Breast epithelium (tissue), 4 donors: ENCODE measurements at places on chromosomes 3 and 15. TPM values are rescaled to one million over a fixed set of nuclear protein-coding genes. Genes with fewer than 3 reads are reported as not detected.

- peak overlapping the region; percentile 94 for H3K27ac ChIP-seq
- H3K4me3 ChIP-seq = peak overlapping the region; percentile 81
- H3K27me3 ChIP-seq = no peaks in the 10 kb centered on the region
- no peaks in the 10 kb centered on the region for H3K36me3 ChIP-seq
- DNase-seq = no peak
Observed at GRCh38 chr3:179603831-179604230, 607 bp downstream of the MRPL47 start.

GRCh38 chr3:31704591-31705179 lies 172.0 kb downstream of the STT3B start:
- H3K36me3 ChIP-seq = no peaks in the 10 kb centered on the region
- no peaks in the 10 kb centered on the region for H3K4me1 ChIP-seq
- H3K27me3 ChIP-seq = no peaks in the 10 kb centered on the region
- peak overlapping the region; percentile 35 for H3K27ac ChIP-seq
- no peak overlapping the region for H3K4me3 ChIP-seq

DNA sequence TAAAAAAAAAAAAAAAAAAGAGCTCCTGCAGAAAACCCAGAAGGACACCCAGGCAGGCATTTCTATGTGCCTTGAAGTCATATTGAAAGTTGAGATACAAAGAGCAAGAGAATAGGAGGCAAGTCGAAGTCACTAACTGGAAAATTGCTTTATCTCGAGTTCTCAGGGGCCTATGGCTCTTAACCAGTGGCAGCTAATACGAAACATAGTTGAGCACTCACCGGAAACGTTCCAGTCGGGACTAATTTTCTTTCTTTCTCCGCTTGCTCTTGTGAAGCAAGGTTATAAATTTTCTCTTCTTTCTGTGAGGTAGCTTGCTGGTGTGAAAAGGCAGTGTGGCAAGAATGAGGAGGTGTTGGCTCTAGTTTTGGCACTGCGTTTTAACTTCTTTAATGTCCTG lies 181.5 kb downstream of the ADAMTS9 start:
- H3K4me1 ChIP-seq = no peaks in the 10 kb centered on the region
- H3K27ac ChIP-seq = no peak overlapping the region
- no peak overlapping the region for H3K4me3 ChIP-seq
- no peak for DNase-seq
- H3K27me3 ChIP-seq = no peaks in the 10 kb centered on the region
- H3K36me3 ChIP-seq = no peaks in the 10 kb centered on the region

GRCh38 chr3:151171145-151171757 lies 31.8 kb downstream of the GPR171 start:
- H3K4me3 ChIP-seq = no peak overlapping the region
- H3K36me3 ChIP-seq = no peaks in the 10 kb centered on the region
- no peak overlapping the region for H3K27ac ChIP-seq
- H3K27me3 ChIP-seq = no peaks in the 10 kb centered on the region
- no peak for DNase-seq
- H3K4me1 ChIP-seq = no peaks in the 10 kb centered on the region

- H3K36me3 ChIP-seq = no peaks in the 10 kb centered on the region
- H3K4me1 ChIP-seq = no peaks in the 10 kb centered on the region
- no peaks in the 10 kb centered on the region for H3K27me3 ChIP-seq
- no peak overlapping the region for H3K27ac ChIP-seq
- H3K4me3 ChIP-seq = no peak overlapping the region
Observed at GRCh38 chr3:65052101-65052500, 364.3 kb upstream of the ADAMTS9 start.

- no peak overlapping the region for H3K27ac ChIP-seq
- DNase-seq = no peak
- H3K4me3 ChIP-seq = no peak overlapping the region
- no peaks in the 10 kb centered on the region for H3K27me3 ChIP-seq
- peaks cover 2% of the 10 kb centered on the region for H3K4me1 ChIP-seq
Observed at GRCh38 chr3:119681279-119681678, 4.1 kb upstream of the COX17 start.

DNA sequence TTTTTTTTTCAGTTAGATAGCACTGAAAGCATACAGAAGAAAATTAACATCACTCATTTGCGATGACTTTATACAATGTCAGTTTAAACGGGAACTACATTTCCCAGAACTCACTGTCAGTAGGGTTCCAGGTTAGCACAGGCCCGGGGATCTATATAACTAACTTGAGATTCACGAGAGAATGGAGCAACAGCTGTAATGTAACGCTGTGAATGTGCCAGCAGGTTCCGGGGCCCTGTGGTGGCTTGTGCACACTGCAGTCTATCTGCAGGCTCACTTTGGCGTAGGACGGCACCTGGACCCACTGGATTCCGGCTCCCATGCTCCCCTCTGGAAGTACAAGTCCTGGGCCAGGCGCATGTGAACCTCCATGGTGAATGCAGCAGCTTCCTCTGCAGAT lies 19.4 kb downstream of the CCR1 start:
- no peaks in the 10 kb centered on the region for H3K4me1 ChIP-seq
- no peaks in the 10 kb centered on the region for H3K36me3 ChIP-seq
- H3K4me3 ChIP-seq = no peak overlapping the region
- H3K27me3 ChIP-seq = no peaks in the 10 kb centered on the region

DNA sequence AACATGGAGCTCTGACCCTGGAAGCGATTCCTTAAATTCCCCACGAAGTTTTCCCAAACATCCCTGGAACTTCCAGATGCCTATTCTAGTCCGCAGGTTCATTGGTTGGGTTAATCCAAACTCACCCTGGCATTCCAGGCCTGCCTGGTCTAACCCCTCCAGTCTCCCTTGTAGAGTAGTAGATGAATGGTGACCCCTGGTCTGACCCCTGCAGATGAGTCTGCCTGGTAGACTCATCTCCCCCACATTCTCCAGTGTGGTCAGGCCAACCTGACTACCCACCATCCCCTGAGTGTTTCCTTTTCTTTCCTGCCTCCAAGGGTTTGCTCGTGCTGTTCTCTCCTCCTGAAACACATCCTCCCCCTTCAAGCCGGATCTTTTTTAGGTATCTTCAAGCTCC lies 10.8 kb upstream of the HRH1 start:
- H3K27ac ChIP-seq = no peak overlapping the region
- H3K36me3 ChIP-seq = no peaks in the 10 kb centered on the region
- H3K27me3 ChIP-seq = no peaks in the 10 kb centered on the region

GRCh38 chr3:12097971-12098370 lies 60.7 kb downstream of the TIMP4 start:
- no peak overlapping the region for H3K4me3 ChIP-seq
- no peak for DNase-seq
- H3K27me3 ChIP-seq = no peaks in the 10 kb centered on the region
- H3K4me1 ChIP-seq = no peaks in the 10 kb centered on the region

DNA sequence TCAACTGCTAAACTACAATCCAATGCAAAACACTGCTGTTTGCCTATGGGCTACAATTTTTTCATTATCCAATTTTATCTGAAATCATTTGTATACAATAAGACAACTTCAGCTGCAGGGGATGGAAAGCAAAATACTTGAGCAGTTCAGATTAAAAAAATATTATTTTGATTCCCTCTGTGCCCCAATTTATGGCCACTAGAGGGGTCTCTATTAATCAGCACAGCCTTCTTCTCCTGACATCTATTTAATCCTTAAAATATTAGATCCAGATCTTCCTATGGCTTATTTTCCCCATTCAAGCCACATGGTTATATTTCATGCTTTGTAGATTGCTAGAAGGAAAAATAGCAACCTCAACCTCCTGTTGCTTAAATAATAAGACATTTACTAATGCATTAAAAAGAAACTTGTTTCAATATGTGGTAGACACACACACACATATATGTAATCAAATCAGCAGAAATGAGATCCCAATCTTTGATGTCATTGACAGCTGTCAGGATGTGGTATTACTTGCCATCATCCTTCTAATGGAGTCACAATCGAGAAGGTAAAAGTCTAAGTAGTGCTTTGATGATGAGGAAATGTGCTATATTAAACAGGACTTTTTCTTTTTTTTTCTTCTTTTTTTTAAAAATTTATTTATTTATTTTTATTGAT lies 104.2 kb downstream of the P2RY1 start:
- no peaks in the 10 kb centered on the region for H3K4me1 ChIP-seq
- no peaks in the 10 kb centered on the region for H3K36me3 ChIP-seq
- H3K27ac ChIP-seq = no peak overlapping the region
- no peaks in the 10 kb centered on the region for H3K27me3 ChIP-seq

GRCh38 chr3:176490357-176490756 lies 706.9 kb downstream of the TBL1XR1 start:
- no peaks in the 10 kb centered on the region for H3K27me3 ChIP-seq
- H3K36me3 ChIP-seq = no peaks in the 10 kb centered on the region
- no peak for DNase-seq
- H3K4me3 ChIP-seq = no peak overlapping the region
- H3K4me1 ChIP-seq = no peaks in the 10 kb centered on the region

GRCh38 chr3:189275852-189276251 lies 104.1 kb downstream of the TPRG1 start:
- H3K4me1 ChIP-seq = no peaks in the 10 kb centered on the region
- H3K36me3 ChIP-seq = no peaks in the 10 kb centered on the region
- H3K4me3 ChIP-seq = no peak overlapping the region

DNA sequence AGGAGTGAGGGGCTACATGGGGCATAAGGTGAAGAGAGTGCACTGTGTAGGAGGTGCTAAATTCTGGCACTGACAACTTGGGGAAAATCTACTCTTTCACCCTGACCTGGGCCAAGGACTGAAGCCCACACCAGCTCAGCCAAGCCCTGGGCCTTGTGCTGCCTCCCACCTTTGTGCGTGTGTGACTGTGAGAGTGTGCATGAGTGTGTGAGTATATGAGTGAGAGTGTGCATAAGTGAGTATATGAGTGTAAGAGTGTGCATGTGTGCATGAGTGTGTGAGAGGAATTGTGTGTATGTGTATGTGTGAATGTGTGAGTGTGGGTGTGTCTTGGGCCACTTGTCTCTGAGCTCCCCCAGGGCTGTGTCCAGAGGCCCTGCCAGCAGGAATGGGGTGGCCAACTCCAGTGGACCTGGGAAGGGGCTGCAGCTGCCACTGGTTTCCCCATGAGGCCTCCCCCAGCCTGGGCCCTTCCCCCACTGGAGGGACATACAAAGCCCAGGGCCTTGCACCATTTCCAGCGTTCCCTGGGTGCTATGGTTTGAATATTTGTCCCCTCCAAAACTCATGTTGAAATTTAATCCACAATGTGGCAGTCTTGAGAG lies 15.2 kb downstream of the C3orf22 start:
- DNase-seq = no peak
- no peaks in the 10 kb centered on the region for H3K27me3 ChIP-seq
- H3K27ac ChIP-seq = no peak overlapping the region

DNA sequence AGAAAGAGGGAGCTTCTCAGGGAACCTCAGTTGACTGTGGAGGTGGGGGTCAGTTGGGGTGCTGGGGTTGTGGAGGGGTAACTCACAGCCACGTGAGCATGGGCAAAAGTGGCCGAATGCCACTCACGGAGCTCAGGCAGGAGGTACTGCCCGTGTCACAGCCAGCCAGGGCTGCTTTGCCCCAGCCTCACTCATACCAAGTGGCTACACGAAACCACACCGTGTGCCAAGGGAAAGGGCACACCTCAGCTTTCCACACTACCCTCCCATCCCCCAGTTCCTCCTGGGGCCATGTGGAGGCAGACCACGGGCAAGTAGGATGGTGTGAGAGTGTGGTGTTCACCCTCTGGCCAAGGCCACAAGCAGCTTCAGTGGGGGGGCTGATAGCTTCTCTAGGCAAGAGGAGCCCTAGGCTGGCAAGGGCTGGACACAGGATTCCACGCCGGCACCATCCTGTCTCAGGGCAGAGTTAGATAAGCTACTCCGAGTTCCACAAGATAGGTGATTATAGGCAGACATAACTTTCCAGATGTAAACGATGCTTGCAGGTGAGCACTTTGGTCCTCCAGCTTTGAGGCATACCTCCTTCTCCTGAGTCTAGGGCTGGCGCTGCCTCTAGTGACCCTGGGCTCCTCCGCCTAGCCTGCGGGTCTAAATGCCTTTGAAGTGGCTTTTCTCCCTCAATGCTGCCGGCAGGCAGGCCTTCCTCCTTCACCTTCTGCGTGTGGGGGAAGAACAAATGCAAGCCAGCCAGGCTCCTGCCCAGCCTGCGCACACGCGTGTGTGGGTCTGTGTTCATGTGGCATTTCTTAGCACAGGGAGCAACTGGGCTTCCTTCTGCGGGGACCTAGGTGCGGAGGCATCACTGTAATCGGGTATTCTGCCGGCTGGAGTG lies 25.0 kb downstream of the RGMA start:
- H3K27me3 ChIP-seq = no peaks in the 10 kb centered on the region
- peak overlapping the region; percentile 68 for H3K27ac ChIP-seq
- H3K4me3 ChIP-seq = peak overlapping the region; percentile 6
- H3K36me3 ChIP-seq = no peaks in the 10 kb centered on the region

- peak; percentile 17 for DNase-seq
- H3K27ac ChIP-seq = peak overlapping the region; percentile 81
- H3K4me1 ChIP-seq = peaks cover 10% of the 10 kb centered on the region
- no peaks in the 10 kb centered on the region for H3K36me3 ChIP-seq
- no peaks in the 10 kb centered on the region for H3K27me3 ChIP-seq
- H3K4me3 ChIP-seq = no peak overlapping the region
Observed at GRCh38 chr3:188188911-188189310, 35.0 kb downstream of the LPP start.

GRCh38 chr3:186099178-186099577 lies 9.7 kb downstream of the ETV5 start:
- H3K27me3 ChIP-seq = no peaks in the 10 kb centered on the region
- no peak overlapping the region for H3K27ac ChIP-seq
- no peak overlapping the region for H3K4me3 ChIP-seq
- H3K36me3 ChIP-seq = no peaks in the 10 kb centered on the region
- H3K4me1 ChIP-seq = peaks cover 12% of the 10 kb centered on the region
- DNase-seq = no peak

GRCh38 chr3:135383301-135383700 lies 582.2 kb upstream of the PPP2R3A start:
- no peaks in the 10 kb centered on the region for H3K36me3 ChIP-seq
- H3K4me3 ChIP-seq = no peak overlapping the region
- H3K27me3 ChIP-seq = no peaks in the 10 kb centered on the region
- no peak overlapping the region for H3K27ac ChIP-seq

Gene EPB42
- total RNA-seq = 0.29 TPM

Gene GOLGA6L7
- not detected for total RNA-seq

Gene RHCG
- 0.66 TPM for total RNA-seq

Gene HRH1
- total RNA-seq = 3.8 TPM

Gene KCNAB1
- total RNA-seq = 5.4 TPM

Gene HOMER2
- total RNA-seq = 295 TPM

Gene REC114
- not detected for total RNA-seq

Gene PRC1
- 4.3 TPM for total RNA-seq

Gene GP5
- total RNA-seq = not detected
